ENCODE measurements at places on chromosomes 2 and 18.
A peak's percentile ranks its signal among the peaks of the same experiment; 100 is the strongest.

- no peak for DNase-seq
Observed at GRCh38 chr2:138023298-138023697, 59.0 kb downstream of the HNMT start.

DNA sequence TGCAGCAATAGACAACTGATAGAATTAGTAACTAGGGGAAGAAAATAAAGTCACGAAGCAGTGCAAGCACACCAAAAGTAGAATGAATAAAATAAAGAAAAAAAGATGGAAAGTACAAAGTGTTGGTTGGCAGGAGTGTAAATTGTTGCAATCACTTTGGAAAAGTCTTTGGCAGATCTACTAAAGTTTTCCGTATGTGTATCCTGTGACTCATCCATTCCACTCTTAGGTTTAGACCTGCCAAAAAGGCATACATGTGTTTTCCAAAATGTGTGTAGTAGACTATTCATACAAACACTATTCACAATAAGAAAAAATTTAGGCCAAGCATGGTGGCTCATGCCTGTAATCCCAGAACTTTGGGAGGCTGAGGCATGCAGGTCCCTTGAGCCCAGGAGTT lies 282.1 kb upstream of the FSIP2 start:
- DNase-seq = no peak

- DNase-seq = no peak
Observed at GRCh38 chr2:15596968-15597367, 5.3 kb downstream of the DDX1 start.

DNA sequence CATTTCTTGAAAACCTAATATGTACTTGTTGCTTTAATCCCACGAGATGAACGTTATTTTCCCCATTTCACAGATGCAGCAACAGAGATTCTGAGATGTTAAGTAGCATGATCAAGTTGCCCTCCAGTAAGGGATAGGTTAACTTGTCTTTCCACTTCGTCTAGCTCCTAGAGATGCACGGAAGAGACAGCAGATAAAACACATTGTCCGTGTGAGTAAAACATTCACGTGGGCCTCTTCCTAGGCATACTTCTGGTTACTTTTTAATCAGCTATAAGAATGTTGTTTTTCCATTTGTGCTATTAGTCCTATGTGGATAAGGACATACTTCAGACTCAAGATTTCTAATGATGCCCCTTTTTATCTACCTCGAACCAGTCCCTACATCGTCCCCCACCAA lies 1.2 kb upstream of the ARHGAP28 start:
- no peak for DNase-seq

DNA sequence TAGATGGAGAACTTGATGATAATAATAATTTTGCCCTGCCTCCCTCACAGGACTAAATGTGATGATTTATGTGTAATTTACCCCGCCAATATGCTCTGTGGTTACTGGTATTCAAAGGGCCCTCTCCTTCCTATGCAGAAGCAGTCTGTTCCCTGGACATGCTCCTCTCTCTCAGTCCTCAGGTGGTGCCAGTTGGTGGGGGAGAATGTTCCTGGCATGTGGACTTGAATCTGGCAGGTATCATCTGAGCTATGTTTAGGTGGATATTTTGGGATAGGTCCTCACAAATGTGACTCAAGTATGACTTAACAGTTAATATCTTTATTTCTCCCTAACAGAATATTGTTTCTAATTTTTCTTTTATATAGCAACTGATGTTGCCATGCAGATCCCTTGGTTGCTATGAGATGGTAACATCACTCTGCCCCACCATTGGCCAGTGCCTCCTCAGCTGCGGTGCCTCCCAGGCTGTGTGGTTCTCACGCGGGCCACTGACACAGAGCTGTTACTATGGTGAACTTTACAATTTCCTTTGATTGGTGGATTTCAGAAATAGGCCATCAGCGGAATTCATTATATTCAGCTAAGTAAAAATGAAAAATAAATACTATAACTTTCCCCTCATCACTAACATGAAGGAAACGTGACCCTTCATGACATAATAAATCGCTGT lies 106.7 kb upstream of the PELI1 start:
- no peak for DNase-seq

- DNase-seq = no peak
Observed at GRCh38 chr2:45024600-45025291, 15.5 kb upstream of the SIX2 start.

GRCh38 chr2:70871398-70872211 lies 36.0 kb upstream of the CD207 start:
- peak; percentile 35 for DNase-seq

DNA sequence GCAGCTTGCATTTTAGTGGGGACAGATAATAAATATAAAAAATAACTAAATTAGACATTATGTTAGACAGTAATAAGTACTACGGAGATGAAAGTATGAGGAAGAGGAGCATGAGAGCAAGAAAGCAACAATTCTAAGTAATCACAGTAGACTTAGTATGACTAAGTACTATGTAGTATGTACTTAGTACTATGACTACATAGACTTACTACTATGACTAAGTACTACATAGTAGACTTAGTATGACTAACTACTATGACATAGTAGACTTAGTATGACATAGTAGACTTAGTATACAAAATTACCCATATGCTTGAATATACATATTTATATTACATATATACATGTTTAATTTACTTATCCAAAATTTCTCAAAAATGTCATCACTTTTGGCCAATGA lies 29.3 kb downstream of the CDH20 start:
- DNase-seq = no peak

DNA sequence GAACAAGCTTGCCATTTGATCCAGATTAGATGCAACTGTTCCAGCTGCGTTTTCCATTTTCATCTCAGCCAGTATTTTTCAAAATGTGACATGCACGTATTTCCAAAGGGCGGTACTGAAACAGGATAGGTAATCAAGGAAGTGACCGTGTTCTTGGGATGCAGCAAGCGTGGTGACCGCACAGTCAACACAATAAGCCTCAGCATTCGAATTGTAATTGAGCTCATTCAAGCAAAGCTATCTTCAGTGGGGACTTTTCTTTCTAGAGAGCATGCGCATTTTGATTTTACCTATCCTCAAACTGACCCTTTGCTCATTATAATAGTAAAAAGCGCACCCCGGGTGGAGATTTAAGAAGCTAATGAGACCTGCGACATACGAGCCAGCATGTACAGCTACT lies 3.4 kb upstream of the ALPP start:
- no peak for DNase-seq

- no peak for DNase-seq
Observed at GRCh38 chr2:236302555-236302954, 38.3 kb upstream of the ASB18 start.

GRCh38 chr2:204135752-204136151 lies 199.2 kb downstream of the ICOS start:
- DNase-seq = no peak

GRCh38 chr2:73260338-73260984 lies 23.8 kb downstream of the FBXO41 start:
- DNase-seq = no peak

DNA sequence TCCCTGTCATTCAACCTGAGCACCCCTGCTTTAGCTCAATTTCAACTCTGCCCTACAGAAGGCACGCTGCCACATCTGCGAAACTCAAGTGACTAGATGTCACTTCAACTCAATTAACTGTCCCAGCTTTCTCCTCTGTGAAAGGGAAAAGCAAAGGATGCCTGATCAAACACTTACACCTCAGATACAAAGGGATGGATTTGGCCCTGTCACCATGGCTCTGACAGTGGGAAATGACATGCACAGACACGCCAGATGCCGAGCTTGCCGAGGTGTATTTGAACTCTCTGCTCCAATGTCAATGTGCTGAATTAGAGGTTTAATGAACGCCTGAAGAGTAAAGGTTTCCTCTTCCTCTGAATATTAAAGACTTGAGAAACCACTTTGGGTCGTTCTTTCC lies 481.1 kb downstream of the CBLN2 start:
- DNase-seq = no peak

DNA sequence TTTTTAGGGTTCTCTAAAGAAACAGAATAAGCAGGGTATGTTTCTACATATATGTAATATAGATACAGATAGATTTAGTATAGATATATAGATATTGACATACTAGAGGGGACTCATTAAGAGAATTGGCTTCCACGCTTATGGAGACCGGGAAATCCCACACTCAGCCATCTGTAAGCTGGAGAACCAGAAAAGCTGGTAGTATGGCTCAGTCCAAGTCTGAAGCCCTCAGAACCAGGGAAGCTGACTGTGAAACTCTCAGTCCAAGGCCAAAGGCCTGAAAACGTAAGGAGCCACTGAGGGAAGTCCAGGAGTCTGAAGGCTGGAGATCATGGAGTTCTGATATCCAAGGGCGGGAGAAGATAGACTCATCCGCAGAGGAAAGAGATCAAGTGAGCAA lies 441.3 kb upstream of the CDH20 start:
- no peak for DNase-seq

- no peak for DNase-seq
Observed at GRCh38 chr2:190482451-190482850, 52.1 kb downstream of the NEMP2 start.

DNA sequence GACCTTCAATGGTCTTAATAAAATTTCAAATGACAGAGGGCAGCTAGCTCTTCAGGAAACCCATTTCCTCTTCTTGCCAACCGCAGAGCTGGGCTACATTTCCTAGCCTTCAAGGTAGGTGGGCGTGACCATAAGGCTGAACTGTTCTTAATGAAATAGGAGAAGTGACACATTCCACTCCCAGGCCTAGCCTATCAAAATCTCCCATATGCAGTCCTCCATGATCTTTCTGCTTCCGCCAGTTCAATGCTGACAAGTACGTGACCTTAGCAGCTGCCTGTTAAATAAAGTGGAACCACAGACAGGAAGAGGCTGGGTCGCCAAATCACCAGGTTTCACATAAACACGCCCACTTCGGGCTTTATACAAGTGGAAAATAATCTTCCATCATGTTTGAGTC lies 13.2 kb downstream of the SERPINE2 start:
- no peak for DNase-seq

- DNase-seq = no peak
Observed at GRCh38 chr2:237253046-237253702, 160.8 kb downstream of the COL6A3 start.

DNA sequence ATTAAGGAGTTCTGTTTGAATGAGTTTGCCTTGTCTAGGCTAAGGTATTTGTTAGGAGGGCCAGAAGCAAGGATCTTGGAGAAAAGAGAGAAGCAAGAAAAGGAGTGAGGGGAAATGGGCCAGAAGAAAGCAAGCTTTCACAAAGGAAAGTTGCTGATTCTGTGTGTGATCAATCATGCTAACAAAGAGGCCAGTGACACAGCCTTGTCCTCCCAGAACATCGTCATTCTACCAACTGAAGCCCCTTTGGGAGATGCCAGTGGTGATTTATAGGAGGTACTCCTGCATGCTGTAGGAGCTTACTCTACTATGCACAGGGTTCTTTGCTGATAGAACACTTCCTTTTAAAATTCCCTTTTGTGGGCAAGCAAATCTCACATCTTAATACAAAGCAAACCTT lies 449.2 kb upstream of the SPRED2 start:
- DNase-seq = no peak

GRCh38 chr2:159953136-159953823 lies 109.1 kb downstream of the PLA2R1 start:
- DNase-seq = no peak
